ENCODE measurements at places on chromosomes 12 and 14.

GRCh38 chr14:95326987-95327386, 7.3 kb upstream of the CLMN start:
- no peak for DNase-seq

GRCh38 chr12:67818459-67818903, 169.9 kb downstream of the DYRK2 start:
- peak; percentile 74 for DNase-seq

- DNase-seq = peak; percentile 92
Observed at GRCh38 chr12:108853981-108854446, 3.4 kb downstream of the SSH1 start.

DNA sequence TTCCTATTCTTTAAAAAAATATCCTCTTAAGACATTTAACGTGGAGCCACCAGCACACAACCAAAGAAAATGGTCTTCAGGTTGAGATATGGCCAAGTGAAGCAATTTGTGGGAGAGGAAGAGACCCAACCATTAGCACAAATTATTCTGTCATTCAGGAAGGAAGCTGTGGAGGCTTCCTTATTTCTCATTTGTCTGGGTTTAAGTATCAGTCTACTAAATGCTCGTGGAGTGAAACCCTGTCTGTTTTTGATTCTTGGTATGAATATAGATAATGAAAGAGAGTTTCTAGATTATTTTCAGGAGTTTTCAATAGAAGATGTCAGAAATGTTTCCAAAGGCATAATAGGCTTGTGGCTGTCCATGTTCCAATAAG, 125.1 kb downstream of the GPR65 start:
- no peak for DNase-seq

GRCh38 chr14:71692496-71692895, 239.7 kb upstream of the RGS6 start:
- DNase-seq = peak; percentile 43

GRCh38 chr14:24982472-24983155, 67.3 kb downstream of the STXBP6 start:
- DNase-seq = peak; percentile 72

DNA sequence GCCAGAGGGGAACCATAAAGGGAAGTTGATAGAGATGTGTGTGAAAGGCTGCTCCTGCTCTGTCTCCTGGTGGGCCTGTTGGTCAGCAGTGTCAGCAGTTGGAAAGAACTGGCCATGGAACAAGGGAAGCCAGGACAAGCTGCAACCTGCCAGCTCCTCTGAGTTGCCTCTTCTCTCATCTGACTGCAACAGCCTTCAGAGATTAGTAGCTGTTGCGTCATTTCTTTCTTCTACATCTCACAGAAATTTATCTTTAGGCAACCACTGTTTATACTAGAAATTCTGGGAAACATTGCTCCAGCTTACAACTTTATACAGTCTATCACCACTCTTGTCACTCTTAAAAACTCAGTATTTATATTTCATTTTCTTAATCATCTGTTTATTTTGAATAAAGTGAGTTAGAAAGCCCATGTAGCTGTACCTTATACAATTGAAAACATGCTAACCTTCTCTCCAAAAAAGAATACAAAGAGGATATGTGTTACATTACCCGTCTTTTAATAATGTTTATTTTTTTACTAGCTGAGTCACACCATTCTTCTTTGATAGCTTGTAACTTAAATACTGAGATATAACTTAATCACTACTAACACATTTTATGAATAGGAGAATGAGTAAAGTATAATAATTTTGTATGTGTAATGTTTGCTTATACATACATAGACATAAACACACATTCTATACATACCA, 224.2 kb downstream of the LRFN5 start:
- peak; percentile 45 for DNase-seq

All from fibroblast of skin of right quadriceps (primary cell).